ENCODE measurements at places on chromosomes 11 and 22. TPM values are rescaled to one million over a fixed set of nuclear protein-coding genes. Genes with fewer than 3 reads are reported as not detected.
A peak's percentile ranks its signal among the peaks of the same experiment; 100 is the strongest.

GRCh38 chr11:74777038-74777437 is 28.4 kb downstream of the RNF169 start:
- no peak for DNase-seq

The F2 gene
- 0.19 TPM for polyA plus RNA-seq

The ARHGAP20 gene
- polyA plus RNA-seq = 4.7 TPM

DNA sequence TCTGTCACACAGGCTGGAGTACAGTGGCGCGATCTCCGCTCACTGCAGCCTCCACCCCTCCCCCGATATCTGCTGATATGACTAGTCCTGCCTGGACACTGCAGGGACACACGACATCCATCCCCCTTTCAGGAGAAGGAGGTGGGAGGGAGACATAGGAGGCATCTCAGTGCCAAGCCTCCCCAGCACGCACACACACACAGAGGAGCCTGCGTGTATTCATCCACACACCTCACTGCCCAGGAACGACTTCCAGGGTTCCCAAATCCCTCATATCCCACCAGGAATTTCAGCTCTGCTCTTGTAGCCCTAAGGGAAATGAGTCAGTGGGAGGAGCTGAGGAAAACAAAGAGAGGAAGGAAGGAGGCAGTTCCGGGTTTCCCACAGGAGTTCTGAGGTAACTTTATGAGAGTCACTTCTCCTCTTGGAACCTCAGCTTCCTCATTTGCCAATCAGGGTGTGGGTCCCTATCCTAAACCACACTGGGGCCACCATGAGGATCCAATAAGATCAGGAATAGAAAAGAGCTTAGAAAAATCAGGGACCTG is 37.2 kb upstream of the ACER3 start:
- no peak for DNase-seq

The TST gene
- polyA plus RNA-seq = 47.5 TPM

DNA sequence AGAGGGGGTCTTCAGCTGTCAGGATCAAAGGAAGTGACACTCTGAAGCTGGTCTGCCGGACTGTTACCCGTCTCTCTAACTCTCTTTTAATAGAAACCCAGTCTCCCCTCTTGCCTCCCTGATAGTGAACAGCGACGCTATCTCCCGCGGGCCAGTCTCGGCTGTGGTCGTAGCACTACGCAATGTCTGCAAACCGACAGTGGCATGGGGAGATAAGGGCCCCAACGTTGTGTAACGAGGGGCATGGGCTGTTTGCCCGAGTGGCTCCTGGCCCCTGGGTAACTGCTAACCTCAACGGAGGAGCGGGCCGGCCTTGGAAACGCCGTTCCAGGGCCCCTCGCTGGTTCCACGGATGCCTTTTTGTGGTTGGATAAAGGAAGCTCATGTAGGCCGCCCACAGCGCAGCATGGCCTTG is 23.3 kb downstream of the ZBTB16 start:
- no peak for DNase-seq

DNA sequence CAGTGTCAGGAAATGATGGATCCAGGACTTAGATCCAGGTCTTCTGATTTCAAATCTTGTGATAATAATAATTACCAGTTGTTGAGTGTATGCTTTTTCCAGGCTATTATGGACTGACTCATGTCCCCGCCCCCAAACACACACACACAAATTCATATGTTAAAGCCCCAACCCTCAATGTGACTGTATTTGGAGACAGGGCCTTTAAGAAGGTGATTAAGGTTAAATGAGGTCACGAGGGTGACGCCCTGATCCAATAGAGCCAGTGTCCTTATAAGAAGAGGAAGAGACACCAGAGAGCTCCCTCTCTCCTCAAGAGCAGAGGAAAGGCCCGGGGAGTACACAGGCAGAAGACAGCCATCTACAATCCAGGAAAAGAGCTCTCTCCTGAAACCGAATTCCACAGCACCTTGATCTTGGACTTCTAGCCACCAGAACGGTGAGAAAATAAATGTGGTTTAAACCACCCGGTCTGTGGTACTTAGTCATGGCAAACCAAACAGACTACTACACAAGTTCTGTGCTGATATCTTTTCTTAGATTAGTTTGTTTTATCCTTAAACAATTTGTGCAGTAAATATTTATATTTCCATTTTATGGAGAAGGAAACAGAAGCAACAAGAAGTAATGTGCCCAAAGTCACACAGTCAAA is 8.2 kb downstream of the TMPRSS5 start:
- no peak for DNase-seq

The CD3D gene
- polyA plus RNA-seq = 0.44 TPM

The C1QTNF5 gene
- polyA plus RNA-seq = 20.6 TPM

DNA sequence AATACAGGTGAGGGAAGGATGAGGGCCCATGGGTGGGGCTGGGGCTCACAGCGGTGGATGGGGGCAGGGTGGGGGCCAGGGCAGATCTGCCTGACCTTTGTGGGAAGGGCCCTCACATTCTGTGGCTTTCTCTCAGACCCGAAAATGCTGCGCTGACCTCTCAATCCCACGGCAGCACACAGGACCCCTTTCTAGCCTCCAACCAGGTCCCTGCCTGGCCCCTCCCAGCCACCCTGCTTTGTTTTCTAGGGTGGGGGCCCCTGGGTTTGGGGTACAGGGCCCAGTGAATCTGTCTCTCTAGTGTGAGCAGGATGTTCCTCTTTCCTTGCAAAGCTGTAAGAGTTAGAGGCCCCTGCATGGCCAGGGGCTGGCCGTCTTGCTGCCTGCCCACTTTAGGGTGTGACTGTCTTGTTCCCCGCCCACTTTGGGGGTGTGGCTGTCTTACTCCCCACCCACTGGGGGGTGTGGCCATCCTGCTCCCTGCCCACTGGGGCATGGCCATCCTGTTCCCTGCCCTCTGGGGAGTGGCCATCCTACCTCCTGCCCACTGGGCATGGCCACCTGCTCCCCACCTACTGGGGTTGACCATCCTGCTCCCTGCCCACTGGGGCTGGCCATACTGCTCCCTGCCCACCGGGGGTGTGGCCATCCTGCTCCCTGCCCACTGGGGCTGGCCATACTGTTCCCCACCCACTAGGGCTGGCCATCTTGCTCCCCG is 11.5 kb downstream of the PARVG start:
- no peak for DNase-seq

- DNase-seq = peak; percentile 58
These were observed at the start of gene NAALAD2 for GRCh38 chr11:90134478-90135003. Gene NAALAD2 (plus strand): TSS chr11:90134663. CDS start chr11:90134759, 96 bp downstream.

GRCh38 chr22:46240506-46240905 is 9.6 kb downstream of the CDPF1 start:
- DNase-seq = no peak

- no peak for DNase-seq
These were observed 32.4 kb upstream of the ETS1 start for GRCh38 chr11:128619540-128620308.

- no peak for DNase-seq
These were observed 1.2 kb downstream of the SVIP start for GRCh38 chr11:22828373-22828772.
